ENCODE measurements at places on chromosomes 12 and 14.

GRCh38 chr12:24084800-24085199, 135.3 kb upstream of the SOX5 start:
- no peaks in the 10 kb centered on the region for H3K36me3 ChIP-seq
- no peaks in the 10 kb centered on the region for H3K4me1 ChIP-seq
- H3K27me3 ChIP-seq, result no peaks in the 10 kb centered on the region
- H3K4me3 ChIP-seq, result no peak overlapping the region
- DNase-seq, result no peak

DNA sequence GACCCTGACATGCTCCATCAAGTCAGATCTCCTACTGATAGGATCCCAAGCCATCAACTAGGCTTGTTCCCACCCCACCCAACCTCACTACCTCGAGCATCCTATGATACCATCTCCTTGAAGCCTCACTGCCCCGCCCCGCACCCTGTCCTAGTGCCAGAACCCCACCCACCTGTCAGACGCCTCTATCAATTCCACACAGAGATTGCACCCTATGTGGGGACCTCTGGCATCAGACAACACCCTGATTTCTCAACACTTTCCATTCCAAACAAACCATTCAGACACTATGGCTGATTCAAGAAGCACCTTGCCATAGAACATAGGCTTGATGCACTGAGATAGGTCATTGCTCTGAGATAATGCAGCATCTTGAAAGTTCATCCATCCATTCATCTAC, 3.1 kb upstream of the GLTP start:
- H3K36me3 ChIP-seq, result no peaks in the 10 kb centered on the region
- peaks cover 19% of the 10 kb centered on the region for H3K4me1 ChIP-seq
- no peak for DNase-seq
- H3K27me3 ChIP-seq, result no peaks in the 10 kb centered on the region

DNA sequence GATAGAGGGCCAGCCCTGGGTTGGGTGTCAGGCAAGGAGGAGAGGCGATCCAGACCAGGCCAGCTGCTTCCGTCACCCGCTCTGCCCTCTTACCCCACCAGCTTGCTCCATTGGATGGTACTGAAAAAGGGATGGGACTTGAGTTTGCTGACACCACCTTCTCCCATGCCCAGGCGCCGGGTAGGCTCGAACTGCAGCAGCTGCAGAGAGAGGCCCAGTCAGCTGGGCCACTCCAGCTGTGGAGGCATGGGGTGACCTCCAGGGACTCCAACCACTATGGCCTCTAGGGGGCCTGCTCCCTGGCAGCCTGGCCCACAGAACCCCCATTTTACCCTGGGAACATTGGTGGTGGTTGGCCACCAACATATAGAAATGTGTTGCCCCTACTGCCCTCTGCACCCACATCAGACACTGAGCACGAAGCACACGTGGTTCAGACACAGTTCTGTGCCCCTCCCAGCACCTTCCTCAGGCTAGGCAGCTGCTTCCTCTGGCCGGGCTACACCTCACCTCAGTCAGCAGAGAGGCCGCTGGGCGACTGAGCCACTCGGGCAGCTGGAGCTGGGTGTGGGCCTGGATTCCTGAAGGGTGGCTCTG, 16.0 kb downstream of the RPS6KL1 start:
- no peak overlapping the region for H3K27ac ChIP-seq
- H3K4me1 ChIP-seq, result peaks cover 44% of the 10 kb centered on the region
- DNase-seq, result no peak

GRCh38 chr12:10363914-10364814, 25.7 kb downstream of the KLRK1 start:
- peak overlapping the region; percentile 77 for H3K4me3 ChIP-seq
- peak; percentile 77 for DNase-seq
- H3K36me3 ChIP-seq, result no peaks in the 10 kb centered on the region
- H3K27ac ChIP-seq, result peak overlapping the region; percentile 97
- no peaks in the 10 kb centered on the region for H3K27me3 ChIP-seq

DNA sequence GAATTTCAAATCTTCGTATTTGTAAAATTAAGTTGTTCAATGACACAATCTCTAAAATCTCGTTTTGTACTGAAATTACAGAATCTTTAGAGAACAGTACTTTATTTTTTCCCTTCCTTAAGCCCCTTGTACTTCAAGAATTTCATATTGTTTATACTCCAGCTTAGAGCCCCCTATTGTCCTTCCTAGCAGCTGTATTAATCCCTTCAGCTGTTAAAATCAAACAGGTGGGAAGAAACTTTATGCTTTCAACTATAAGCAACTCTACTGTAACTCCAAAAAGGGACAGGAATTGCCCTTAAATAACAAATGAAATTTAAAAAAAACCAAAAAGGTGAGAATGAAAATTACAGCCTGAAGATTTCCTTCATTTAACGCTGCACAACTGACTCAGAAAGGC, 1.7 kb downstream of the NACA start:
- peak; percentile 73 for DNase-seq
- H3K27me3 ChIP-seq, result no peaks in the 10 kb centered on the region
- peaks cover 42% of the 10 kb centered on the region for H3K4me1 ChIP-seq
- peaks cover 34% of the 10 kb centered on the region for H3K36me3 ChIP-seq

DNA sequence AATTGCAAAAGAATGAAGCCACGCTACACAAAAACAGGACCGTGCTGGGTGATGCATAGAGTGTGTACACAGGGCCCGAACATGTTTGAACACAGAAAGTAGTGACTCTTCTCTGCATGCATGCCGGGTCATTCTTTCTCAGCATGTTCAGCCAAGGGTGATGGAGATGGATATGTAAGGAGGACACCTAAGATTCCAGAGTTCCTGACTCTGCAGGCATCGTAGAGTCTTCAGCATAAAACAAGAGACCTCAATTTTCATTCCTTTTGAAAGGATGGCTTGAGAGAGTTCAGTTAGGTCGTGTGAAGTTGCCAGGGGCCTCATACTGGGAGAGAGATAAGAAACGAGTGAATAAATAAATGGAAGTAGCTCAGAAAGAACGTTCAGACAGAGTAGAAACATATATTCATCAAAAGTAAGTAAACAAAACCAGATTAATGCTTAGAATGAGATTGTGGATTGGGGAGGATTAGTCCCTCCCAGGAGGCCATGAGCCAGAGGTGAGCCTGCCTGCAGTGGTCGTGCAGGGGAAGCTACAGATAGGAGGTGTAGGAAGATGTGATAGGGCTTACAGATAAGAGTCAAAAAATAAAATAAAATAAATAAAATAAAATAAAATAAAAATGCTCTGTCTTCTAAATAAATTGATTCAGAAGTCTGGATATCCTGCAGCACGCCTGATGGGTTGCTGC, 27.6 kb upstream of the SEL1L start:
- no peaks in the 10 kb centered on the region for H3K36me3 ChIP-seq
- no peaks in the 10 kb centered on the region for H3K27me3 ChIP-seq
- DNase-seq, result no peak
- H3K27ac ChIP-seq, result no peak overlapping the region
- no peaks in the 10 kb centered on the region for H3K4me1 ChIP-seq

DNA sequence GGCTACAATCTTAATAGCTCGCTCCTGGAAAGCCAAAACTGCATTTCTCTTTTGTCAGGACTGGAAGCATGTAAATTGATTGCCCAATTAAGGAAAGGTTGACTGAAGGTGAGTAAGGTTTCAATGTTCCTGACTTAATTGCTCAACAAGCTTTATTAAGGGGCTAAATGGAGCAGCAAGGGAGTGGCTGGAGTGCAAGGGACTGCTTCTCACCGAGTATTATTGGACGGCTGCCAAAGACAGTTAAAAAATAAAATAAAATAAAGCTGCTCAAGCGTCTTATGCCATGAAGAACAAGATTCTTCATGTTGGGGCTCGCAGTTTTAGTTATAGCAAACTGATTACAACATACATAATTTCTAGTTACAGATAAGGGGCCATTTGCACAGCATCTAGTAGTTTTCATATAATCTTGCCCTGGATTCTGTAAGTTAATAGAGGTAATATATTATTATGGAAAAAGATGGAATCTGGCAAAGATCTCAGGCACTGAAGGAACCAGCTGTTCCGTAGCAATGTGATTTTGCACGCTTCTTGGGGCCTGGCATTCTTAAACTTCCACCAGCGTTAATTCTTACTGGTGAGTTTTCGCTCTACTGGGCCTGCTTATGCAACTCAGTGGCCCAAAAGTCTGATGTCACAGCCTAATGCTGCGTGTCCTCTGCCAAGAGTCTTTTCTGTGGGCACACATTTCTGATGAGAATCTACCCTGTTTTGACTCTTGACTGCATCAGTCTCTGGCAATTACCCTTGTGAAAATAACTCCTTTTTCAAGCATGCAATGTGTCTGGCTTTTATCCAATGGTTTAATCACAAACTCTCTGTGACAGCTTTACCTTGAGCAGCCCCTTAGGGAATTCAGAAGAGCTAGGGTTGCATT, 108.5 kb downstream of the SLC38A1 start:
- peak; percentile 89 for DNase-seq
- peaks cover 15% of the 10 kb centered on the region for H3K4me1 ChIP-seq
- H3K4me3 ChIP-seq, result no peak overlapping the region
- no peaks in the 10 kb centered on the region for H3K27me3 ChIP-seq
- peak overlapping the region; percentile 29 for H3K27ac ChIP-seq
- H3K36me3 ChIP-seq, result no peaks in the 10 kb centered on the region

DNA sequence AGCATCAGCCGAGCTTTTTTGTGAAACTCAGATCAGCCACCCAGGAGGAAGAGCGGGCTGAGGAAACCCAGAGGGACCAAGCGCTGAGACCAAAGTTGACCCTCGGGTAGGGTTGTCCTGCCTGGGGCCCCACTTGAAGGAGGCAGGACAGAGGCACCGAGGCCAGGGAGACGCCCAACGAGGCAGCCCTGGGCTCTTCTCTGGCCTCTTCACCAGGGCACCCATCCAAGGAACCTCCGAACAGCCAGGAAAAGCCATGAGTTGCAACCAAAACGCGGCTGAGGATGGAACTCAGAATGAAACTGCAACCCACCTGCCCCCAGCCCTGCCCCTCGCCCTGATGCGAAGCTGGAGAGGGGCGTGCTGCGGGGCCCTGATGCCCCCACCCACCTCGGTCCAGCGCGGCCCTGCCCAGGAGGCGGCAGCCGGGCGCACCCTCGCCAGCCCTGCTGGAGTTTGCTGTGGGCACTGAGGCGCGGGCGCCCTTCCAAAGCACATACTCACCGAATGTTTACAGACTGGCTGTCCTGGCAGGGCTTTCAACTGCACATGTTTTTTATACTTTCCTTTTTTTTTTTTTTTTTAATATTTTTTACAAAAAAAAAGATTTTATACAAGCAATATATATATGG, 41.9 kb downstream of the JDP2 start:
- no peak for DNase-seq
- peaks cover 59% of the 10 kb centered on the region for H3K36me3 ChIP-seq
- H3K4me3 ChIP-seq, result no peak overlapping the region
- no peak overlapping the region for H3K27ac ChIP-seq

DNA sequence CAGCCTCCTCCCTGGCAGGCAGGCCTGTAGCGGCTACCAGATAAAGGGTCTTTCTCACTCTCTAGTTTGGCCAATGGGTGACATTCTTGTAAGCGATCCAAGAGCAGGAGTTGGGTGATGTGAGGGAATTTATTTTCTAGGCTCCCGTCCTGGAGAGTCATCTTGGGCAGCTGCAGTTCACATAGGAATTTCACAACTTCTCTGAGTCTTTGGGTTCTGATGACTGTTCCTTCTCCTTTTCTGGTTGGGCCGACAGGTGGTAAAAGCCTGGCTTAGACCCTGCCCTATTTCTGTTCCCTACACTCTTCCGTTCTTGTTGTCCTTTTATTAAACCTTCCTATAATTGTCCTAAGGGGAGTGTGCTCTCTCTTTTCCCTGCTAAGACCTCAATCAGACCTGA, 42.6 kb upstream of the POC1B start:
- H3K4me1 ChIP-seq, result no peaks in the 10 kb centered on the region
- no peaks in the 10 kb centered on the region for H3K27me3 ChIP-seq
- no peak overlapping the region for H3K27ac ChIP-seq
- no peaks in the 10 kb centered on the region for H3K36me3 ChIP-seq
- DNase-seq, result no peak
- no peak overlapping the region for H3K4me3 ChIP-seq

GRCh38 chr12:92416385-92416812, 270.8 kb upstream of the BTG1 start:
- no peak for DNase-seq
- no peak overlapping the region for H3K4me3 ChIP-seq
- H3K27ac ChIP-seq, result no peak overlapping the region
- peaks cover 9% of the 10 kb centered on the region for H3K4me1 ChIP-seq

- DNase-seq, result no peak
- peaks cover 3% of the 10 kb centered on the region for H3K27me3 ChIP-seq
- no peak overlapping the region for H3K4me3 ChIP-seq
- no peak overlapping the region for H3K27ac ChIP-seq
Observed at GRCh38 chr12:123854918-123855317, 92.8 kb downstream of the DNAH10 start.

DNA sequence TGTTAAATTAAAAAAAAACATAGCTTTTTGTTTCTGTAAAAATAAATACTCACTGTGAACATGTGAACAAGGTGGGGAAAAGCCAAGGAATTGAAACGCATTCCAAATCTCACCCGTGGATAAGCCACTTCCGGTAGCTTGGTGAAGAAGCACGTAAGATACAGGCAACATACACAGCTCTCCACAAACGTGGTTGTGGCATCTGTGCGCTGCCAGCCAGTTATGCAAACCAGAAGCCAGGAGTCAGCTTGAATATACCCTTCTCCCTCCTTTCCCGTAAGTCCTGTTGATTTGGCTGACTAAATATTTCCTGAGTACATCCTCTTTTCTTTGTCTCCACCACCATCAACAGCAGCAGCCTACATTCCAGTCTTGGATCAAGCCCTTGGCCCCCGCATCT, 486.2 kb downstream of the VRK1 start:
- H3K27ac ChIP-seq, result no peak overlapping the region
- DNase-seq, result no peak
- no peaks in the 10 kb centered on the region for H3K36me3 ChIP-seq

GRCh38 chr12:88658009-88658408, 77.7 kb upstream of the KITLG start:
- no peak overlapping the region for H3K27ac ChIP-seq
- no peak overlapping the region for H3K4me3 ChIP-seq
- peak; percentile 42 for DNase-seq
- no peaks in the 10 kb centered on the region for H3K36me3 ChIP-seq
- no peaks in the 10 kb centered on the region for H3K27me3 ChIP-seq
- no peaks in the 10 kb centered on the region for H3K4me1 ChIP-seq

- H3K27ac ChIP-seq, result no peak overlapping the region
- H3K4me1 ChIP-seq, result peaks cover 11% of the 10 kb centered on the region
- H3K27me3 ChIP-seq, result no peaks in the 10 kb centered on the region
- H3K4me3 ChIP-seq, result no peak overlapping the region
- no peaks in the 10 kb centered on the region for H3K36me3 ChIP-seq
Observed at GRCh38 chr12:21547437-21547836, 21.3 kb downstream of the SPX start.

DNA sequence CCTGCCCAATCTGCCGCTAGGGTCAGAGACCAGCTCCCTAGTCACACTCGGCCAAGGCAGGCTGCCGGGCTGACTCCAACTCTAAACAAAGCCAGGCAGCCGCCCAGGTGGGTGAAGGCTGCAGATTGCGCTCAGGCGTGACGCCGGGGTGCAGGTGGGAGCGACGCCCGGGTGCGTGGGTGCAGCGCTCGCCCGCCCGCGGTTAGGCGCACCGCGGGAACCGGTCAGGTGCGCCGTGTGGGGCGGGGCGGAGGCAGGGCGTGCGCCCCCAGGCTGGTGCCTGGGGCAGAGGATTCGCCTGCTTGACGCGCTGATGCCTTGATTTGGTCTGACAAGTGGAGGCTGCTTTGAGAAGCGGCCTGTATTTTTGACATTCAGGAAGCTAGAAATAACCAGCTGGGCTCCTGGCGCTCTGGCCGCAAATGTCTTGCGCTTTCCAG, 126.7 kb upstream of the HIF1A start:
- no peaks in the 10 kb centered on the region for H3K36me3 ChIP-seq
- H3K4me1 ChIP-seq, result peaks cover 44% of the 10 kb centered on the region
- no peak for DNase-seq
- no peak overlapping the region for H3K4me3 ChIP-seq
- H3K27me3 ChIP-seq, result peaks cover 10% of the 10 kb centered on the region
- H3K27ac ChIP-seq, result no peak overlapping the region

- no peak overlapping the region for H3K27ac ChIP-seq
- no peaks in the 10 kb centered on the region for H3K27me3 ChIP-seq
- H3K4me3 ChIP-seq, result no peak overlapping the region
- no peaks in the 10 kb centered on the region for H3K36me3 ChIP-seq
Observed at GRCh38 chr14:42676636-42677035, 1070.0 kb downstream of the LRFN5 start.

All from muscle of leg (tissue), 16 donors.